ENCODE measurements at places on chromosomes 1 and 21.

DNA sequence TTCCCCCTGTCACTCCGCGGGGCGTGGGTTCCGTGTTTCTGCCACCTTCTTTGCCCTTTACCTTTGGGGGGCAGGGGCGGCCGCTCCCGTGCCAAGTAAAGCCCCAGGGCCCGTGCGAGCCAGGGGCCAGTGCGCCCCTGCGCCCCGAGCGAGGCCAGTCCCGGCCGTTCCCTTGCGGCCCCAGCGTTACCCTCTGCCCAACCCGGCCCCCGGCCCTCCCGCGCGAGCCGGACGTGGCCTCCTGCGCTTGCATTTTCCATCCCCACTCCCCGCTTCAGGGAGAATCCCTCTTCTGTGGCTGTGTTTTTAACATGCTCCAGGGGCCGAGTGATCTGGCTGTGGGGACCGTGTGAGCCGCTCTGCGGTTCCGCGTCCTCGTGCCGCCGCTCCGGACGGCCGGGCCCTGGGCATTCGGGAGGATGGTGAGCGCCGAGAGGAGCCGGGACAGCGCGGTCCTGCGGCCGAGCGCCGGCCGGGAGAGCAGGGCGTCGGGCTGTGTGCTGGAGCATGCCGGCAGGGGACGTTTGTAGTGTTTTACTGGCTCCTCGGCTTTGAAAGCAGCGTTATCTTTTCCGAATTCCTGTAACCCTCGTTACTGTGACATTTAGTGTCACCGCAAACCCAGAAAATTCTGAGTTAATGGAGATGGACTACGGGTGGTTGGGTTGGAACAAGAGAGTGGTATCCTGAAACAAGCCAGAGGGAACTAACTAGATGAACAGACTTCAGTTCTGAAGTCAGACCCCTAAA, 1.0 kb downstream of the GALNT2 start:
- no peak for DNase-seq

DNA sequence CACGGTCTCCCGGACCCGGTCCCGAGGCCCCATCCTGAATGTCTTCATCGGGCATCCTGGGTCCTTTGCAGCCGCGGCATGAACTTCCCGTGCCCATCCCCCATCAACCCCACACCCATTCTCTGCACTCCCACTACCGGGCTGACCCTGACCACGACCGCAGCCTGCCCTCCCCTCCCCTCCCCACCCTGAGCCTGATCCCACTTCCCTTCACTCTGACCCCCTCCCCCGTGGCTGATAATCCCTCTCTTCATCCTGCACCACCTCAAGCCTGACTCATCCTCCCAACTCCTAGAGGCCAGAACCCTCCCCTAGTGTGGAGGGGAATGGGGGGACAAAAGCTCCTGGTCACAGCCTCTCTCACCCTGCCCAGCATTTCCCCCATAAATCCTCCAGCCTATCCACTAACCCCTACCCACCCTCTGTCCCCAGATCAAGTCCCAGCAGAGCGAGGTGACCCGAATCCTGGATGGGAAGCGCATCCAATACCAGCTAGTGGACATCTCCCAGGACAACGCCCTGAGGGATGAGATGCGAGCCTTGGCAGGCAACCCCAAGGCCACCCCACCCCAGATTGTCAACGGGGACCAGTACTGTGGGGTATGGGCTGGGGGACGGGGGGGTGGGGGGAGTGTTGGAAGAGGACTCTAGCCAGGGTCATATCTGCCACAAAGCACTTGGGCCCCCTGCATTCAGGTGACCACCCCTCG, 602 bp downstream of the SH3BGRL3 start:
- DNase-seq = no peak

- DNase-seq = no peak
These were observed 149.5 kb downstream of the TTLL7 start for GRCh38 chr1:83849191-83850061.

DNA sequence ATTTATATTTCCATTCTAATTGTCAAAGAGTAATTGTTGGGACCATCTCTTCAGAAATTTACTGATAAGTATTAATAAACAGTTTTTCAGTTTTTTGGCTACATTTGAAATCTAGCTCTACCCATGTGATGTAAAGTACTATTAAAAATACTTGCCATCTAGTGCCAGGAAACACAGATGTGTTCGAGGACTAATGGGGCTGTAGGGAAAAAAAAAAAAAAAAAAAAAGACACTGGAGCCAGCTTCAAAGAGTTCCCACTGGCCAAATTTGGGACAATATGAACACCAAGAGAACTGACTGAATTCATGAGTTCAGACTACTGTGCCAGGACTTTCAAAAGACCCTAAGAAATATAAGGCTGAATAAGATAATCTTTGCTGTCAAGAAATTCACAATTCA, 65.2 kb upstream of the GFI1 start:
- DNase-seq = no peak

- no peak for DNase-seq
These were observed 2.8 kb downstream of the STPG1 start for GRCh38 chr1:24410750-24411149.

- DNase-seq = no peak
These were observed 15.4 kb downstream of the POLR3GL start for GRCh38 chr1:145979746-145980456.

GRCh38 chr1:237258871-237259270, 216.9 kb downstream of the RYR2 start:
- no peak for DNase-seq

GRCh38 chr1:5477716-5478115, 514.5 kb downstream of the NPHP4 start:
- DNase-seq = no peak

GRCh38 chr21:45543710-45544448, 1.6 kb upstream of the SLC19A1 start:
- DNase-seq = no peak

- no peak for DNase-seq
These were observed 1.6 kb downstream of the DENND2D start for GRCh38 chr1:111198836-111199235.

GRCh38 chr1:154546264-154547063, 12.0 kb downstream of the UBE2Q1 start:
- no peak for DNase-seq

DNA sequence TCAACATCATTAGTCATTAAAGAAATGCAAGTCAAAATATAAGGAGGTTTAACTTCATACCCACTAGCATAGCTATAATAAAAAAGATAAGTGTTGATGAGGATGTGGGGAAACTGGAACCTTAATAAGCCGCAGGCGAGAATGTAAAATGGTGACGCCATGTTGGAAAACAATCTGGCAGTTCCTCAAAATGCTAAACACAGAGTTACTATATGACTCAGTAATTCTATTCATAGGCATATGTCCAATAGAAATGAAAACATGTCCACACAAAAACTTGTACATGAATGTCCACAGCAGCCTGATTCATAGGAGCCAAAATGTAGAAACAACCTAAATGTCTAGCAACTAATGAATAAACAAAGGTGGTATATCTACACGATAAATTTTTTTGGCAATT, 23.2 kb downstream of the DDX59 start:
- no peak for DNase-seq

- no peak for DNase-seq
These were observed 1.0 kb downstream of the RNF220 start for GRCh38 chr1:44405798-44406736.

GRCh38 chr1:28890435-28890834, 23.9 kb upstream of the EPB41 start:
- DNase-seq = no peak

GRCh38 chr1:205301205-205301821, 20.2 kb downstream of the NUAK2 start:
- DNase-seq = no peak

DNA sequence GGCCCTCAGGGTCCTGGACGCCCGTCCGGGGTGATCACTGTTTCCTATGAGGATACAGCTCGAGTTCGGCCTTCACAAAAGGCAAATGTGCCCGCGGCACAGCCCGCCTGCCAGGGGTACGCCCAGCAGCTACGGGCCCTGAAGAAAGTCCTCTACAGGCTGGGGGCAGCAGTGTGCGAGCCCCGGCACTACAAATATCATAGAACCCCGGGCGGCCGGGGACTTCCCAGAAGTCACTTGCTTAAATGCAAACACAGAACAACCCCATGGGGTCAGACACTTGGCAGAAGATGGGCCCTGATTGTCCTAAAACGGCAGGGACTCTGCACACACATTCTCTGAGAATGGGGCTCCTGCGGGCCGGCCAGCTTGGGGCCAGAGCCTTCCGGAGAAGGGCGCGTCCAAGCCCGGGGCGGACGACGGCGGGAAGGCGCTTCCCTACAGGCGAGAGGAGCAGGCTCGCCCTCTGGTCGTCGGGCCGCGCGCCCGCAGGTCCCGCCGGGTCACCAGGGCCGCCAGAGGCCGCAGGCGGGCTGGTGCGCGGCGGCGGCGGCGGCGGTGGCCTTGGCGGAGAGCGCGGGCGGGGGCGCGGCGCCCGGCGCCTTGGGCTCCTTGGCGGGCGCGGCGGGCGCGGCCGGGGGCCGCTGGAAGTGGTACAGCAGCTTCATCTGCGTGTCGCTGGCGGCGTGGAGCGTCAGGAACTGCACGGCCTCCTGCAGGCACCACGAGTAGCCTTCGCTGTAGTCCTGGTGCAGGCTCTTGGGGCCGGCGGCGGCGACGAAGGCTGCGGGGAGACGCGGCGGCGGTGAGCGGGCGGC, 888 bp downstream of the HES5 start:
- DNase-seq = peak; percentile 34

DNA sequence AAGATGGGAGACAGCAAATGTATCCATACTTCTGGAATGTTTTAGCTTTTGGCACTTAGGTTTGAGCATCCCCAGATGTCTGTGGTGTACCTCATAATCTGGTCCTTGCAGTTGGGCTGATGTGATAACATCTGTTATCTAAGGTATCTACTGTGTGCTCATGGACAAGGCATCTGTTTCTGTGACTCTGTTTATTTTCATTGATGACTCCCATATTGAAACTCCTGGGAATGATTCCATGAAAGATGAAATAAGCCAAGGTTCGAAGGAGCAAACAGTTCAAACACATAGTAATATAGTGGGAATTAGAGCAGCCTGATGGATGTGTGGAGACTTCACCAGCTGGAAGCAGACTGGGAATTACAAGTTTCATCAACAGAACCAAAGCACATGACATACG, 20.7 kb upstream of the TRIM45 start:
- DNase-seq = no peak

DNA sequence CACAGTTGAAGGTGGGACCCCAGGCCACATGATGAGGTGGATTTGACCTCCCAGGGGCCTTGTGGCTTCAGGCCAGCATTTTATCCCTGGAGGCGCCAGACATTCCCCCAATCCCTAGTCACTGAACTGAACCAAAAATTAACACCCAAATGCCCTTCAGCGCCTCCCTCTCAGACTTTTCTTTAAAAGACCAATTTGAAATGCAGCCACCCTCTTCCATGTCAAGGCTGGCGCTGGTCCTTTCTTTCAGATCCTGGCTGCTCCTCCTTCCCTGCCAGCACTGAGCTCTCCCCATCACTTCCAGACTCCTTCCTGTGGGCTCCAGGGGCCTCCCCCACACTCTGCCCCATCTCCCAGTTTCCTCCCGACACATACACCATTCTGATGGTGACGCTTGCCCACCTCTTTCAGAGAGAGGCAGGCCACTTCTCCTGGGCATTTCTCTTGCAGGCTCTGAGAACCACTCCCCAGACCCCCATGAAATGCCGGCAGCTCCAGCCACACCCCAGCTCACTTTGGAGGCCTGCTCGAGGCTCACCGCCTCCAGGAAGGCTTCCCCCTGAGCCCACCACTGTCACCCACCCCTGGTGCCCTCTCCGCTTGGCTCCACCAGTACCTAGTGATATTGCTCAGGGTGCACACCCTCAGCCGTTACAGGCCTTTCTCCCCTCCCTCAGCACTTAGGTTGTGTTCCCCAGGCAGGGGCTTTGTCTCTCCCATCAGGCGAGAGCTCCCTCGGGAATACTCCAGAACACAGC, 27.0 kb downstream of the NAV1 start:
- DNase-seq = no peak

GRCh38 chr1:197336571-197336970, 68.5 kb downstream of the CRB1 start:
- DNase-seq = no peak

- DNase-seq = no peak
These were observed 129.5 kb upstream of the ERRFI1 start for GRCh38 chr1:8155528-8156186.

- no peak for DNase-seq
These were observed 1392.0 kb upstream of the PRMT6 start for GRCh38 chr1:105664495-105664894.

DNA sequence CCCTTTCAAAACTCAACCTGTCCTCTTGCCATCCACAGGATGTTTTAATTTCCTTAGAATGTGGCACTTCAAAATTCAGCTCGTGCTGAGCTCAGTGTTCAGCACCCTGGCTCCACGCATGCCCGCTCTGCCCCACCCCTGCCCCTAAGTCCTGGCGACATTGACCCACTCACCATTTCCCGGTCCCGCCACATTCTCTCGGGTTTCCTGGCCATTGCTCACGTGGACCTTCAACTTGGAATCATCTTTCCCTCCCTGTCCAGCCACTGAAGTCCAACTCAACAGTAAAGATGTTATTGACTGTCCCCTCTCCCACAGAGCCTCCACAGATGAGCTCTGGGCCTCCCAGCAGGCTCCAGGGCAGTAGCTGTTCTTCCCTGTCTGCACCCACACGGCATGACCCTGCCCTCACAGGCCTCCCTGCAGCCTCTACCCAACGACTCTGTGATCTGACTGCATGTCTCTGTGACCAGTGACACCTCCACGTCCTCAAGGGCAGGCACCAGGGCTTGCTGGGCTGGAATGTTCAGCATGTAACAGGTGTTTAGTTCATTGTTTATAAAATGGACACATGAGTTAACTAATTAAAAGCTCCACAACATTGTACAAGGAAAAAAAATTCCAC, 53.8 kb downstream of the ITPKB start:
- DNase-seq = no peak

DNA sequence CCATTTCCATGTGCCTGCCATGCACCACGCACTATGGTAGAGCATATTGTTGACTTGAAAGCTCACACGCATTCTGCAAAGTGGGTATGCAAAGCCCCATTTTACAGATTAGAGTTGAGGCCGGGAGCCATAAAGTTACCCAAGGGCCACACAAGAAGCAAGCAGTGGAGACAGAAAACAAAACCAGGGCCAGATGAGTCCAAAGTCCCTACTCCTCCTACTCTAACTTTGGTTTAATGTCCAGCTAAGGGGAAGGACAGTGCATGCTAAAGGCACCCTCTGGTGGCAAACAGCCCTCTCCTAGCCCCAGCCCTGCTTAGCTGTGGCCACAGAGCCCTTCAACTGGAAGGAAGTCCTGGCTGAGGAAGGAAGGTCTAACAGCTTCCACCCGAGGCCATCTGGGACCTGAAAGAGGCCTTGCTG, 74.9 kb downstream of the SLC66A1 start:
- no peak for DNase-seq

- DNase-seq = no peak
These were observed 13.4 kb downstream of the ENTREP3 start for GRCh38 chr1:155241841-155242264.

DNA sequence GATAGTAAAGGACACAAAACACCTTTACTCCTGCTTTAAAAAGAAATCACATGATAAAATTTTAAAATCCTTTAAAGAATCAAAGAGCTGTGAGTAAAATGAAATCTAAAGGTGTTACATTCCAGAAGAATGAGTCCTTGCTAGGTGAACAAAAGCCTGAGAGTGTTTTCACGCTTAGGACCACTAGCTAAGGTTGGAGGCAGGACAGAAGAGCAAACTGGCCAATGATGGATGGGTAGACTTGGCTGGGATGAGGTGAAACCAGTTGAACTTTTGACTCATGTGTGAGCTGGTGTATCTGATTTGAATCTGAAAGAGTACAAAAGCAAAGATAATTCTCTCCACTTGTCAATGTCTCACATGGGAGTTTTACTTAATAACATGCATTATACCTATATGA, 35.1 kb downstream of the CATSPERE start:
- DNase-seq = no peak

- no peak for DNase-seq
These were observed 1057.9 kb downstream of the AMY1C start for GRCh38 chr1:104807590-104807989.
